Activated T-helper 1 cell treated with anti-CD3 and anti-CD28 coated beads, Interleukin-2, amount 50 U/mL, for 16 hours (primary cell): ENCODE measurements at places on chromosomes 5 and 9.

DNA sequence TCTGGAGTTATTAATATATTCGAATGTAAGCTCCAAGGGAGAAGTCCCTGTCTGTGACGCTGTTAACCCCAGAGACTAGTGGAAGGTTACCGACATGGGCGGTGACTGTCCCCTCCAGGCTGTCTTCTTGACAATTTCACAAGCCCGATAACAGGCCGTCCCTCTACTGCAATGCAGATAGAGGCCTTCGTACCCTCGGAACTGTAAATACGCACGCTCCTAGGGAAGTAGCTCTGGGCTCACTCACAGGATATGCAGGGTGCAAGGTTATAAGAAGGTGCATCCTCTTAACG is 680 bp upstream of the RFK start:
- peak; percentile 11 for DNase-seq

DNA sequence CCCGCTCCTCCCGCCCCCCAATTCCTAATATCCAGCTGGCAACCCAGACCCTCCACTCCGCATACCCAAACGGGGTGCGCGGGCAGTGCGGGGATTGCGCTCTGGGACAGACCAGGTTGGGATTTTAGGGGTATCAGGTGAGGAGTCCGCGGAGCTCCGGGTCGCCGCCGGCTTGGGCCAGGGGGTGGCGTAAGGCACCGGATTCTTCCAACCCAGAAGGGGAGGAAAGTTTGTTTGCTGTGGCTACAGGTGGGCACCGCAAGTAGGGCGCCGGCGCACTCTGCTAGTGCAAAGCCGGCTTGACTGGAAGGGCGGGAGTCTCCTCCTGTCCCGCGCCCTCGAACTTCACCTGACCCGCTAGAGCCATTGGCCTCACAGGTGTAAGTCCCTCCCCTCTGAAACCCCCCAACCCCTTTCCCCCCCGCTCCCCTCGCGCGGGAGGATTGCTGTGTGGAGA is 709 bp downstream of the IQGAP2 start:
- DNase-seq = peak; percentile 26

DNA sequence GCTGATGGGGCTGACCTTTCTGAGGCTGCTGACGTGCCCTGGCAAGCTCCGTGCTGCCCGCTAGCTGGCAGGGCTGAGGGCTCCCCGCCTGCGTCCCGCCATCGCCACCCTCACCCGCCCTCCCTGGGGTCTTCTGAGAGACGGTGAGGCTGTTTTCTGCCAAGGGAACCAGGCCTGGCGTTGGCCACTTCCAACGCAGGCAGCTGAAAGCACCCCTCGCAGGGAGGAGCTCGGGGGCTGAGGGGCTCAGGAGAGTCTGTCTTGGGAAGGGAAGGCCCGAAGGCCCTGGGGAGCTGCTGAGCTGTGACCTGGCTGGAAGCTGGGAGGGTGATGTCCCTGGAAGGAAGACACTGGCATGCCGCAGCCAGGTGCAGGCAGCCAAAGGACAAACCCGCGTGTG is 9.8 kb upstream of the TMEM250 start:
- DNase-seq = no peak

- no peak for DNase-seq
Measured at GRCh38 chr5:114636271-114636670, 274.4 kb downstream of the KCNN2 start.

DNA sequence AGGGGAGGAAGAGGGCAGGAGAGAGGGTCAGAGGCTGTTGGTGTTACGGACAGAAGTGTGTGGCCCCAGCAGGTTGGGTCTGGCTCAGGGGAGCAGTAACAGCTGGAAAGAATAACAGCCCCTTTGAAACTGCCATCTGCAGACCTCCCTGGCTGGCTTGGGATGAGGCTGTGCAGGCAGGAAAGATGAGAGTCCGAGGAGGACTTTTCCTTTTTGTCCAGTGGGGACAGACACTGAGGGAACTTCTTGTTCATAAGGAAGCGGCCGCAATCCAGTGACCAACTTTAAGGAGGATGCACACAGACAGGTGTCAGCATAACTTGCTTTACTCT is 14.8 kb upstream of the PLEKHG4B start:
- DNase-seq = no peak
